ENCODE measurements at places on chromosomes 7 and 10.

DNA sequence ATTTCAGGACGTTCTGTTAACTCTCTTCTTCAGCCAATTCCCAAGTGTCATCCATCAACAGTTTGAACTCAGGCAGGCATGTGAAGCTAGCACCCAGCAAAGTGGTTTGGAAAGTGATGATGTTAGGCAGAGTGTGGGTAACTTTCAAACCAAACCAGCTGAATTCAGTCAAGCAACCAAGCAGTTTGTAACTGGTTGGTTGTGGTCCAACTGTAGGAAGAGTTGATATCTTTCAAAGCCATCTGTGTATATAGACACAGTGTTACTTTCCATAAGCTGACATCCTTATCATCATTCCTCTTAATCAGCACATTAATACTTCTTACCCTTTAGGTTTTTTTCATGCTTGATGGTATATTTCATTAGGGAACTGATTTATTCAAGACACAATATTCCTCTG, 72.2 kb upstream of the NUPR2 start:
- no peak for DNase-seq

DNA sequence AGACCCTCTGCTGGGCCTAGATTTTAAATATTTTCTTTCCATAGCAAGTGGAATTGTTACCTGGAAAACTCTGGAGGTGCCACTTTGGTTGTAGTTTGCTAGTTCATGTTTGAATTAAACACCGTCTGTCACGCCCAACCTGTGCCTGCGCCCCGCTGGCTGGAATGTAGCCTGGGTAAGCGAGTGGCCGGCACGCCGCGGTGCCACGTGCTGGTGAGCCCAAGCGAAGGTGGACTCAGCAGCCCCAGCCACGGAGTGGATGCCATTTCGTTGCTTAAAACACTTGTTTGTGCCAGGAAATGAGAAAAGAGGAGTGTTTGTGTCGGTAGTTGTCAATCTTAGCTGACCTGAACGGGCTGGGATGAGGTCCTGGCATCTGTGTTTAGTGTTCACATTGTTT, 2.7 kb downstream of the GET4 start:
- no peak for DNase-seq

GRCh38 chr10:120799849-120800248, 51.3 kb upstream of the WDR11 start:
- DNase-seq = no peak

GRCh38 chr7:151247611-151248345, 716 bp downstream of the SMARCD3 start:
- DNase-seq = no peak

DNA sequence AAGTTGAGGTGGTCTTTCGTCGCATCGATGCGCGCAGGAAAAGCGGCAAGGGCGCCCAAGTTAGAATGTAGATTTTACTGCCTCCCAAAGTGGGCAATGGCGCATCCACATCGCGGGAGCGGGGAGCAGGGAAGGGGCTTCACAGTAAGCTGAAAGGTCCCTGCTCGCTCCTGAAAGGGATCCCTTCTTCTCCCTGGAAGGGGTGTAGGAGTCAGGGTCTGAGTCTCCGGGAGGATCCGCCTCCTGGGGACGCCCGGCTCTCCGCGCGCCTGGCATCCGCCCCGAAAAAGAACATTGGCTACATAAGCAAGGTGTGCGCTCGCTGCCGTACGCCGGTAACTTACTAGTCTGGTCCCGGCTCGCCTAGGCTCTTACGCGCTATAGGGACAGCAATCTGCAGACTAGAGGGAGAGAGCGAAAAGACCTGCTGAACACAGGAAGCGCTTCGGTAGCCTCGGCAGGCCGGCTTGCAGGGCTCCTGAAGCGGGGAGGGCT, 804 bp downstream of the UNC5B start:
- peak; percentile 56 for DNase-seq

DNA sequence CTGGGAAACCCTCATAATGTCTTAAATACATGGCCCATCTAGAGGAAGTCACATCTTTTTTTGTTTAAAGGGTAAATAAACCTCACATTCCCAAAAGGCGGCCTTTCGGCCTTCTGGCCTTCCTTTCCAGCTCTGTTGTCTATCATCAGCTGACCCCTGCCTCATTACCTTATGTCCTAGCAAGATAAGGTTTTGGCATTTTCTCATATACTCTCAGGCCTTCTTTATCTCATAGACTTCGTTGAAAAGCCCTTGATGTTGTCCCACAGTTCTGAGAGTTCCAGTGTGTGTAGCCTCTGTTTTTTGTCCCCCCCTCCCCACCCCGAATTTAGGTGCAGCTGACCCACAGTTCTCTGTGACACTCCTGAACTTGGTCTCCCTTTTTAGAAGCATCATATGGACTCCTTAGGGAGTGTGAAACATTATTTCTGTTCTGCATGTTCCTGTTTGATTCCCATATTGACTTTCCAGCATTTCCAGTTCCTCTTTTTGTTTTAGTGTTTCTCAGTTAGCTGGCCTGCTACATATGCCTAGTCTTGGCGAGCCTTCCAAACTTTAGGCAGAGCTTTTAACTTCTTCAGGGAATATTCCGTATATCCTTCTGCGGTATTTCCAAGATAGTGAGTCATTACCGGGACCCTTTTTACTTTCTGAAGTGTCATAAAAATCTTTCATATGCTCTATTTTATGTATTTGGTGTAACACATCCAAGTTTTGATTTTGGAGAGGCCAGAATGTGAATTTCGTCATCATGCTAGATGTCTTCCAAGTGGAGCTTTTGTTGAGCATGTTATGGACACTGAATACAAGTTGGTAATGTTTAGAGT, 138.5 kb downstream of the LRRC4 start:
- DNase-seq = no peak

- DNase-seq = no peak
Observed at GRCh38 chr7:77811516-77812289, 13.1 kb downstream of the PHTF2 start.

DNA sequence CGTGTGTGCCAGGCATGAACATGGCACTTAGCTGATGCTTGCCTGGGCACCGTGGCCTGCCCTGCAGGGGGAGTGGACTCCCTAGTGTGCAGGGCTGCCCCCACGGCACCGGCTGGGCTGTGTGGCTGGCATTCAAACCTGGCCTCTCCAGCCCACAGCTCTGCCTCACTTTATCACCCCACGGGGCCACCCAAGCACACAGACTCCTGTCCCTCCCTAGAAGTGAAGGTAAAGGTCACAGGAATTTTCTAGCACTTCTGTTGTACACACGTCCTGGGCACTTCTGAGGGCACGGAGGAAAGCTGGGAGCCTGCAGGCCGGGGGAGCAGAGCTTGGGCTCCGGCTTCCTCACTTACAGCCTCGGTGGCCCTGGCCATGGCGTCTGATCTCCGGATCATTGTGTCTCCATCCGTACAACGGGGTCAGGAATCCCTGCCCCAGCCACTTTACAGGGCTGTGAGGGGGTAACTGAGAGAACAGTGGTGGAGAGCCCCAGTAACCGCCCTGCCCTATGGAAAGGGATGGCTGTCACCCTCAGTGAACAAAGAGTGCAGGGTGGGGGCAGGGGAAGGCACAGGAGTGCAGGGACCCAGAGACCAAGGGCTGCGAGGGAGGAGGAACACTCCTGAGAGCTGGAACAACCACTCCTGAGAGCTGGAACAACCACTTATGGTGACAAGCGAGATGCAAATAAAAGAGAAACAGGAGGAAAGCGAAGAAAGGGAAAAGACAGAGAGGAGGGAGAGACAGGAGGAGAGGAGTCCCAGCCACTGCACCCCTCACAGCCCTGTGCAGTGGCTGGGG, 3.9 kb upstream of the PYROXD2 start:
- no peak for DNase-seq

DNA sequence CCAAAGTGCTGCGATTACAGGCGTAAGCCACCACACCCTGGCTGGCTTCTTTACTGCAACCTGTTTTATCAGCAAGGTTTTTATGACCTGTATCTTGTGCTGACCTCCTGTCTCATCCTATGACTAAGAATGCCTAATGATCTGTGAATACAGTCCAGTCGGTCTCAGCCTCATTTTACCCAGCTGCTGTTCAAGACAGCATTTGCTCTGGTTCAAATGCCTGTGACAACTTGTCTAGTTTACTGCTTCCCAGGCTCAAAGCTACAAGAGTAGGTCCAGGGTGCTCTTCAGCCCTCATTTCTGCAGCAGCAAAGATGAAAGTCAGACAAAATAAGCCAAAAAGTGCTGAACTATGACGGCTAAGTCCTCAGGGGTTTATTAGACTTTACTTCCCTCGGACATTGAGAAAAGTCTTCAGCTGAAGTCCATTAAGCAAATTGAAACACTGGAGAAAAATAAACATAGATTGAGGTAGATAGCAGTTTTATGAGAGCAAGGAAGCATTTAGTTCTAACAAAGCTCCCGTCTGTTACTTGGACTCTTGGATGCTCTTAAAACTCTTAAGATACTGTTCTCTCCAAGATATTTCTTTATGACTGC, 12.5 kb upstream of the LYZL1 start:
- DNase-seq = no peak

- DNase-seq = no peak
Observed at GRCh38 chr7:170551-171363, 21.6 kb upstream of the FAM20C start.

- no peak for DNase-seq
Observed at GRCh38 chr7:17195576-17195975, 102.9 kb upstream of the AHR start.

DNA sequence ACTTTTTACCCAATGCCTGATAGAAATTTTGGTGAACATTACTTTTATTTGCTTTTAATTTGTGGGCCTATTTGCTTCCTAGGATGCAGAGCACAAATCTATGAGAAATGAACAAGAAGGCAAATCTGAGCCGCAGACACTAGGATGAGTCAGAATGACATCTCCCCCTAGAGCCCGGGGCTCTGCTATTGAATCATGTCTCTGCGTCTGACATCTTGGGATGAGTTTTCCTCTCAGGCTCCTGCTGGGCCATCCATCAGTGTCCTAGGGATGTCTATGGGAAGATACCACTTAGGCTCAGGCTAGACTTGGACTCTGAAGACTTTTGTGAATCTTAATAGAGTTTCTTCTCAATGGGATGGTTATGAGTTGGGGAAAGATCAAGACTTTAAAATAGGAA, 157.3 kb upstream of the MTPN start:
- DNase-seq = no peak

GRCh38 chr7:128665057-128665456, 7.0 kb upstream of the GARIN1A start:
- DNase-seq = no peak

GRCh38 chr7:73936967-73937366, 76.0 kb downstream of the TMEM270 start:
- no peak for DNase-seq

GRCh38 chr7:46810986-46811385, 770.9 kb downstream of the TNS3 start:
- no peak for DNase-seq

GRCh38 chr10:101367569-101368453, 13.8 kb downstream of the BTRC start:
- DNase-seq = no peak

DNA sequence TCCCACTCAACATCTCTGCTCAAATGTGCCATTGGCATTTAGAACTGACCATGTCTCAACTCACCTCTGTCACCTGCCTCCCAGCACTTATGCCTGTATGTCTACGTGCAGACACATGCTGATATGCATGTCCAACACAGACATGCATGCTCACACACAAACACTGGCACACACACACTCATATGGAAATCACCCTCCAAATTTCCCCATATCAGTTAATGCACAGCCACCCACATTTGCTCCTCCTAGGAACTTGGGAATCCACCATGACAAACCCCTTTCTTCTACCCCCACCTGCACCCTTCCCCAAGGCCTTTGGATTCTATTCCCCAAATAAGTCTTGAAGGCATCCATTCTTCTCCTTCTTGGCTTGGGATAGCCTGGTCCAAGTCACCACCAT, 4.4 kb downstream of the FAM170B start:
- DNase-seq = no peak

- DNase-seq = no peak
Observed at GRCh38 chr10:21057989-21058388, 160.9 kb upstream of the NEBL start.

- DNase-seq = no peak
Observed at GRCh38 chr10:69640196-69640980, 10.3 kb downstream of the FAM241B start.

DNA sequence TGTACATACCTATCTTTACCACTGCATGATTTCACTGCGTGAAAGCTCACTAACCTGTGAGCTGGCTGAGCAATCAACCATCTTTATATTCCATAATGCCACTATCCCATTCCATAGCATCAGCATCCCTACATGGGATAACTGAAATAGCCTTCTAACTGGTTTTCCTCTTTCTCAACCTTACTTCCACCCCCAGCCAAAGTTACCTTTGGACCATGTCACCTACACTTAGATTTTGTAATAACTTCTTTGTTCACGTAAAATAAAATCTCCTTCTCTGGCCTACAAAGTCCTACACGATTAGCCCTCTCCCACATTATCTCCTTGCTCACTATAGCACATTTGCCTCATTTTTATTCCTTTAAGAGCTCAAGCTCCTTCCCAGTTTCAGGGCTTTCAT, 2.5 kb downstream of the PSMA2 start:
- no peak for DNase-seq

DNA sequence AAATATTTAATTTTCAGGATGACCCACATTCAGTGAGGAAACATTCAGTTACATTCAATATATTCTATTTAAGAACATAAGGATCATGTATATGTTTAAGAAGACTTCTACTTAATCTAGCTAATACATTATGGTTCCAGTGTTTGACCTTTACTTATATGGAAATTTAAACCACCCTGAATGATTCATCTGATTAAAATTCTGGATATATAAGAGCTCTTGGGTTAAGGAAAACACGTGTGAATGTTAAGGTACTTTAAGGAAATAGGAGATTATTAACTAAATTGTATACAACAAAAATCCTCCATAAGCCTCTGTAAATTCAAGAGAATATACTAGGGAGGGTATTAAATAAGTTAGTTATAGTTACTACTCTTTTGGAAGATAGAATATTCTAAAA, 40.9 kb downstream of the HDAC9 start:
- no peak for DNase-seq

DNA sequence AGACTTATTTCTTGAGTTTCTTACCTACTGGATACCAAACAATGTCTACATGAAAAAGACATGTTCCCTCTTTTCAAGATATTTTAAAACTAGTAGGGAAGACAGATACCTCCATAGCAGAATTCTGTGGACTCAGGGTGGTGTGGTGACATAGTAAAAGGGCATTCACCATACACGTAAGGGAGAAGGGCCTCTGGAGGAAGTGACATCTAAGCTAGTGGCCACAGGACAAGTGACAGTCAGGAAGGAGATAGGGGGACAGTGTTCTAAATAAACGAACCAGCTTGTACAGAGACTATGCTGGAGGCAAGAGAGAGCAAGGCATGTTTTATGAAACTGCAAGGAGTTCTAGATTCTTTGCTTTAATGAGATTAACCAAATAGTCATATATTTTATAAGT, 321.7 kb upstream of the LRGUK start:
- DNase-seq = no peak

DNA sequence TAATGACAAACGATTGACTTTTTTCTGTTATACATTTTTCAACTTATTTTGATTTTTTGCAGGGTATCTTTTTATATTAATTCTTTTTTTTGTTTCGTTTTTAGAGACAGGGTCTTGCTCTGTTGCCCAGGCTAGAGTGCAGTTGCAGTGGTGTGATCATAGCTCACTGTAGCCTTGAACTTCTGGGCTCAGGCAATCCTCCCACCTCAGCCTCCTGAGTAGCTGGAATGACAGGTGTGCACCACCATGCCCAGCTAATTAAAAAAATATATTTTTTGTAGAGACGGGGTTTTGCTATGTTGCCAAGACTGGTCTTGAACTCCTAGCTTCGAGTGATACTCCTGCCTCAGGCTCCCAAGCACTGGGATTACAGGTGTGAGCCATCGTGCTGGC, 601.3 kb downstream of the PARD3 start:
- no peak for DNase-seq

Measured in AG04449 (cell line).